ENCODE measurements at places on chromosomes 5 and 9.
A peak's percentile ranks its signal among the peaks of the same experiment; 100 is the strongest.

DNA sequence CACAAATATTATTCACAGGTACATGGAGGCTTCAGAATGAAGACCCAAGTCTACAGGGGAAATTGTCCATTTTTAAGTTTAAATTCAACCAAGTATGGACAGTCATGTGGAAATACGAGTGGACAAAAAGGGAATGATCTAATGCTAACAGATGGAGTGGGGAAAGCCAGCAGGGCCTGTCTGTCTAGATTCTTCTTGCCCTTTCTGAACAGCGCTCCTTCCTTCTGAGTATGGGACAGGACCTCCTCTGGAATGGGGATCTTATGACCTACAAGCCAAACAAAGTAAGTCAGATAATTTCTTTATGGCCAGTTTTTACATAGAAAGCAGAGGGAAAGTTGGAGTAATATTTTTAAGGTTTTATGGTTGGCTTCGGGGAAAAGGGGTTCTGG is 119.8 kb upstream of the NEK6 start:
- no peak for DNase-seq

- DNase-seq = no peak
These were observed 48.6 kb downstream of the NACC2 start for GRCh38 chr9:136046554-136046920.

- DNase-seq = no peak
These were observed 230.9 kb downstream of the GAS1 start for GRCh38 chr9:86716326-86716922.

GRCh38 chr9:79705704-79706103 is 133.9 kb downstream of the TLE4 start:
- no peak for DNase-seq

DNA sequence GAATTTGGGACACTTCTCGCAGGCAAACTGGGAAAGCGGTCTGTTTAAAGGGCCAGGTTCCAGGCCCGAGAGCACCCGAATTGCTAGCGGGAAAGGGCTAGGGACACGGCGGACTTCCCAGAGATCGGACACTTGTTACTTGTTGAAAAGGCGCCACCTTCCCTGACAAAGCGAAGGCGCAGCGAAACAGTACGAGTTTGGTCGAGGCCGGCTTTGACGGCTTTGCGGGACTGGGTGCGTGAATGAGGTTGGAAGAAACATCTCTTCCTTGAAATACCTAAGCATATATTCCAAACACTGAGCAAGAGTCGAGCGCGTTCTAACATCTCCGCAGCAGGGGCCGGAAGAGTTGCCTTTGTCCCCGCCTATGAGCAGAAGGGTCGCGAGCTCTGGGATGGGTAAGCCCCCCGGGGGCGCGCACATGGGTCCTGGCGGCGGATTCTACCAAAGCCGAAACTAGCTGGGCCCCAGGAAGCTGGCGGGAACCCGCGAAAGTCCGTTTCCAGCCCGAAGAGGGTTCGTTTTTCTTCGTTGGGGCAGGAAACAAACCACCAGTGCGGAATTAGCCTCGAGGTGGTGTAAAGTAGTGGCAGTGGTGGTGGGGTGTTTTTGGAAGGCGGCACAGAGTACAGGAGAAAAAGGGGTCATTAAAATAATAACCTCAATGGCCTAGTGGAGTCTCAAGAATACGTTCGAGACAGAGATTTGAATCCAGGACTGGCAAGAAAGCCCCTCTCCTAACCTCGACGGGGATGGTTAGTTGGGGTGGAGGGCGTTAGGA is 1.5 kb downstream of the GDNF start:
- peak; percentile 45 for DNase-seq

DNA sequence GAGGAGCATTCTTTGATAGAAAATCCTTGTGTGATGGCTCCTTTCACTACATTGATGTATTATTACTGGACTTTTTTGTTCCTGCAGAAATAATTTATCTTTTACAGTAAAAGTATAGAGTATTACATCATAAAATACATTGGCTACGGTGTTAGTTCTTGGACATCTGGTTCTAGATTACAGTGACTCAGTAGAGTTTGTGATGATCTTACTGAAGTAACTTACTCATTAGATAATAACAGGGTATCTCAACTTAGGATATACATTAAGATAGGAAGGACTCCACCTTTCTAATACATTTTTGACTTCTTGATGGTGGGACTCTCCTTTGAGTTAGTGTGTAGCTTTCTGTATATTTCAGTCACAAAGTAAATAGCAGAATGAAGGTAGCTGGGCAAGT is 59.1 kb downstream of the ZNF462 start:
- DNase-seq = no peak

GRCh38 chr9:87595610-87596009 is 97.9 kb downstream of the DAPK1 start:
- peak; percentile 38 for DNase-seq

- DNase-seq = peak; percentile 77
These were observed 296.7 kb downstream of the HINT1 start for GRCh38 chr5:130868186-130868840.

GRCh38 chr5:75243510-75243909 is 6.8 kb upstream of the ANKRD31 start:
- DNase-seq = no peak

DNA sequence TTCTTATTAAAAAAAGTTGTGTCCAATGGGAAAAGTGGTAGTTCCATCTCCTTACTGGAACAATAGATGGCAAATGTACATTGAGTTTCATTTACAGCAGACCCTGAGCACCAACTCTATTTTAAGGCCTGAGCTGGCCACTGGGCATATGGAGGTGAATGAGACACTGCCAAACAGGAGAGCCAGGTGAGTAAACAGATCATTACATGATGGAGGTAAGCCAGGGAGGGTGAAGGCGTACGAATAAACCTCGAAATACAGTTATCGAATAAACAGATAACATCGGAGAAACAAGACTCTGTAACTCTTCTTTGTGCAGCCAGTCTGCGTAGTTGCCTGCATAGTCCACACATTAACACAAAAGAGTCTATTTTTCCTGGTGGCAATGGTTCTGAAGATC is 446.4 kb upstream of the KLF4 start:
- no peak for DNase-seq

DNA sequence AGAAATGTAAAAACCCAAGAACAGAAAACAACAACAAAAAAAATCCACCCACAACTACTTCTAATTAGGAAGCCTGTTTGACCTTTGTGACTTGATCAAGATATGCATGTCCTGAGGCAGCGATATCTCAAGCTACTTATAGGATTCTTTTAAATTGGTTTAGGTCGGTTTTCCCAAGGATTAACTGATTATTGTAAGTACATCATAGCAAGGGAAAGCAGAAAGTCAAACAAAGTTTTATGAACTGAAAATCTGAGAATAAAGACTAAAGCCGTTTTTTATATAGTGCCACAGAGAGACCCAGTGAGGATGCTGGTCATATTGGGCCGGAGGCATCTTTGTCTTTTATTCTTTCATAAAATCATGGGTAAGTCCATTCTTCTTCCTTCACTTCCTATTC is 72.0 kb downstream of the CD180 start:
- DNase-seq = no peak

DNA sequence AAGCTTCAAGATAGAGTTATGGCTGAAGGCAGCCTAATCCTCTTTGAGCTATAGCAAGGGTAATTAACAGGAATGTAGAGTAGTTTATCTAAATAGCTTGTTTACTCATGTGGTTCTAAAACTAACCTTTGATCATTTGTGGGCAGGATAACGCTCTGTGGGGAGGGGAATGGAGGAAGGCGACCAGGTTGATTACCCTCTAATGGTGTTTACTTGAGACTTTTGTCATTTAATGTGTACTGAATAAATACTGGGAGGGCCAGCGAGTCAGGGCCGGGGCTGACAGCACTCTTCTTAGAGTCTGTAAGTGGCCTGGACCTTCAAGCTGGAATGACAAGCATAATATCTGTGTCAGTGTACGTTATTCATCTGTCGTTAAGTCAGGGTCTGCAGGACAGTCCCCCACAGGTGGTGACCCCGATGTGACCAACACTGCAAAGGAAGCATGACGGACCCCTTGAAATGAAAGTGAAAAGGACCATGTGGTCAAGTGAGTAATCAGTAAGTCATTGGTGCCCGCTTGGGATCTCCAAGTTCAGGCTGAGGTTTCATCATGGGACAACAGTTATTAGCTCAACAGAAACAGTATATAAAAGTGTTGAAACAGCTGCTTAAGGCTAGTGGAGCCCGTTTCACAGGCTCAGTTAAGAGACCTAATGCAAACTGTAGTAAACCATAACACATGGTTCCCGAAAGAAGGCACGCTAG is 162.6 kb downstream of the CPLANE1 start:
- DNase-seq = no peak

GRCh38 chr9:77561331-77562018 is 86.6 kb downstream of the GNA14 start:
- no peak for DNase-seq

- DNase-seq = no peak
These were observed 179.8 kb downstream of the PARP8 start for GRCh38 chr5:50846261-50846660.

DNA sequence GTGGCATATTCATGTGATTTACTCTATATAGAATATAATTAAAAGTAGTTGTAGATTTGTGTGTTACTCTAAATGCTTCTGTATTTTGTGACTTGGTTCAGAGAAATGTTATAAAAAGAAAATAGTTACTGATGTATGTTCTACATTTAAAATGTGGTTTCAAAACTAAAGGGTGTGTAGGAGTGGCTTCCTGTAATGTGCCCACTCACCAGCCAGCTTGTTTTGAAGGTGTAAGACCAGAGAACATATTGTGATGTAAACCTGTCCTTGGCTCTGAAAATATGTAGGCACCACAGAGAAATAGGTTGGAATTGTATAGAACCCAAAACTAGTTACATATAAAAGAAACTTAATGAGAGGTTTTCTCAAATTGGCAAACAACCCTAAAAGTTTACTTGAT is 51.2 kb upstream of the ARRDC3 start:
- DNase-seq = no peak

GRCh38 chr5:51882647-51883046 is 499.4 kb downstream of the ISL1 start:
- DNase-seq = no peak

- DNase-seq = no peak
These were observed 52.3 kb upstream of the ADAMTS2 start for GRCh38 chr5:179397516-179397915.

- peak; percentile 10 for DNase-seq
These were observed 372.0 kb upstream of the KIF2A start for GRCh38 chr5:61933787-61934626.

- DNase-seq = no peak
These were observed 14.8 kb downstream of the ROR2 start for GRCh38 chr9:91935066-91935749.

DNA sequence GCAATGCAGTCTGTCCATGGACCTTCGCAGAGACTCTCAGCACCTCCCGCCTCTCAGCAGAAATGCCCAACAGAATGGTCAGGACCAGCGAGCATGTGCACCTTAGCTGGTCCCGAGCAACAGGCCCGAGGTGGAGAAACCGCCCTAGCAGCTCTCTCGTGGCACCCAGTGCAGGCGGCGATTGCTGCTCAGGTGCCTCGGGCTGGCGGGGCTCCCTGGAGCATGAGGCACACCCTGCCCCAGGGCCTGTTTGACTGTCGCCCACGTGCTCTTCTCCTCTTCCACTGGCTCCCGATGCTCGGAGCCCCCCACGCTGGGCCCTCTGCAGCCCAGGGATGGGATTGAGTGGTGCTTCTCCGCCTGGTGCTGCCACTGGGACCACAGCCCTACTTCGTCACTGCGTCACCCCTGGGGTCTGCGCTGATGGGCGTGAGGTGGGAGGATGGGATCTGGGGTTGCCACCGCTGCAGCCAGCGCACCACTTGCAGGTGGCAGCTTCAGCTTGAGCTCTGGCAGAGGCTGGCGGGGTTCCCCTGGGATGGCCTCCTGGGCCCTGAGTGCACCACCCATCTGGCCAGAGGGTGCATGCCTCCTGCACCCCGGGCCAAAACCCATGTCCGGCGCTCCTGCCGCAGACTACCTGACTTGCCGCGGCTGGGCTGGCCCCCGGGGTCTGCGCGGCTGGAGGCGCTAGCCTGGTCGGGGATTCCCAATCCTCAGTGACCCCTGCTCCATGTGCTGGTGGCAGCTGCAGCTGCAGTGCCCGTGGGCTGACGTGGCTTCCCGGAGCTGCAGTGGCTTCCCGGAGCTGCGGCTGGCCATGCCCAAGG is 244.2 kb downstream of the FOXD4L6 start:
- no peak for DNase-seq

DNA sequence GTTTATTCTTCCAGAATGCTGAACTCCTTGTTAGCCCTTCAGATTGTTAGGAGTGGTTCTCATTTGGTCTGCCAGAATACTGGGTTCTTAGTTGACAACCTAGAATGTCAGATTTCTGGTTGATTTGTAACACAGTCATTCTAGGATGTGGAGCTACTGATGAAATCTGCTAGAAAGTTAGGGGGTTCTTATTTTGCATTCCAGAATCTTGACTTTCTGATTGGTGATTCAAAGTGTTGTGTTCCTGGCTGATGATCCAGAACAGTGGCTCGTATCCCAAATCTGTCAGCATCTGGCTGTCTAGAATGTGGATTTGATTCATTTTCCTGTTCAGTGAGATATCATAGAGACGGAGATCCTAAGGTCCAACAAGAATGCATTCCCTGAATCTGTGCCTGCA is 21.9 kb downstream of the PTGS1 start:
- DNase-seq = no peak

DNA sequence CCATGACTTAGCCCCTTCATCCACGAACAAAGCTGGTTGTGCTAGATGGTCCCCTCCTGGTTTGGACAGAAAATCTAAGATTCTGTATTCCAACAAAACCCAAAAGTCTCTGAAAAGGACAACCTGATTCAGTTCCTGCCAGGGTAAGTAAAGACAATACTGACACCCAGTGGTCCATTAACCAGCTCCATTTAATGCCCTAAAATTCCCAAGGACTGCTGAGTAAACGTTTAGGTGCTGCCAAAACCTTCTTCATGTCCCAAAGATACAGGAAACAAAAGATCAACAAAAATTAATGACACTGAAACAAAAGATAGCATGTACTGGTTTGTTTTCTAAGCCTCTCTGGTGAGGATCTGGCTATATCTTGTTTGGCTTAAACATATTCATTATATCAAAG is 25.3 kb upstream of the PPP1R2B start:
- DNase-seq = peak; percentile 68

DNA sequence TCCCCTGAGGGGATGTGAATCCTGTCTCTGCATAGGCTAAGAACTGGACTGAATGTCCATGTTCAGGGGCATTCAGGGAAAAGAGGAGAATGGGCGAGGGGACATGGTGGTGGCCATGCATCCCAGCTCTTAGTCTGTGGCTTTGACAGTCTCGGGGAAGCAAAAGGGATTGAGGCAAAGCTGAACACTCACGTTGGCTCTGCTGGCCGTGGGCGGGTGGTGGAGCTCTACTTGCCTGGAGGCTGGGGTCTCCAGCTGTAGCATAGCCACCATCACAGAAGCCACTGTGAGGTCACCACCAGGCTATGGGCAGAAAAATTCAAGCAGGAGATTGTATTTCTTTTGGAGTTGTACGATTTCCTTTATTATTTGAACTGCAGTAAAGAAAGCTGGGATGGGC is 4.1 kb downstream of the GARIN3 start:
- DNase-seq = no peak

DNA sequence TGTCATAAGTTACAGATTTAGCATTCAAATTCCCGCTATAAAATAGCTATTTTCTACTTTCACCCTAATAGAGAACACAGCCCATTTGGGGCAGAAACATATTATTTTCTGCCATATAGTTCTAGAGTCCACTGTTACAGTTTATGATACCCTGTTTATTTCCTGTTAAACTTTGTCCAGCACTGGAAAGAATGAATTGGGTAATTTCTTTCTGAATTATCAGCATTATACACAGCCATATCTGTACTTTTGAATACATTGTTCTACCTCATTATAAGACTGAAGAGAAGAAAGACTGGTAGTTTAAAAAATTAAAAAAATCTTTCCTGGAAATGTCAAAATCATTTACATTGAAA is 332.1 kb downstream of the DIRAS2 start:
- DNase-seq = no peak
